ENCODE measurements at places on chromosomes 1 and 21.

DNA sequence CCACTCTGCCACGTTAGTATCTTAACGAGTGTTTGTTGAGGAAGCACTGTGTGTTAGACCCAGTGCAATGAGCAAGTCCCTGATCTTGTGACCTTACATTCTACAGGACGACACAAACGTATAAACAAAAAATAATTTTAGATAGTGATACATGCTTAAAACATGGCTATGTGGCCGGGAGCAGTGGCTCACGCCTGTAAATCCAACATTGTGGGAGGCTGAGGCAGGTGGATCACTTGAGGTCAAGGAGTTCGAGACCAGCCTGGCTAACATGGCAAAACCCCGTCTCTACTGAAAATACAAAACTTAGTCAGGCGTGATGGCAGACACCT is 19.6 kb downstream of the MTX1 start:
- DNase-seq, result no peak

GRCh38 chr1:55724551-55725325 is 509.6 kb upstream of the USP24 start:
- DNase-seq, result no peak

DNA sequence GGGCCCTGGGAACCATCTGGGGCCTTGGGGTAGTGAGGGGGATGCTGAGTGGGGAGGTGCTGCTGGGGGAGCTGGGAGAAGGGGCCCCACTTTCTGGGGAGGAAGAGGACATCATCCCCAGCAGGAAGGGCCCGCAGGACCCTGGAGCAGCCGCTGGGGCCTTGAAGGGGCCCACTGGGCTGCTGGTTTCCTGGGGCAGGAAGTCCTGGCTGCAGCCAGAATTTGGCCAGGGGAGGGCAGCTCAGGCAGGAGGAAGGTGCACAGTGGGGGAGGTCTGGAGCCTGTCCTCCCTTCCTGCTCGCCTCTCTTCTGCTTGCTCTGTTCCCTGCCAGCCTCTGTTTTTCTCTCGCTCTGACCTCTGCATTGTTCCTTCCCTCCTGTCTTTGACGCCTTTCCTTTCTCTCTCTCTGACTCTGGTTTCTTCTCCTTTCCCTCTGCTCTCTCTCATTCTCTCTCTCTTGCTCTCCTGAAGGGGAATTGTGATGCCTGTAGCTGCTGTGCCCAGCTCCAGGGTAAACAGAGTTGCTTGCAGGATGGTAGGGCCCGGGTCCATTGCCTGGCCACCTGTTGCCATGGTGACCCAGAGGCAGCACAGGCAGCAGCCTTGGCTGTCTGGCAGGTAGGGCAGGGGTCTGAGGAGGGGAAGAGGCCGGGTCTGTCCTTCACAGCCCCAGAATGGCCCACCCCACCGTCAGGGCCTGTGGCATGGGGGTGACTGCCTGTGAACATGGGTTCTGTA is 23.9 kb downstream of the ACOT11 start:
- DNase-seq, result no peak

DNA sequence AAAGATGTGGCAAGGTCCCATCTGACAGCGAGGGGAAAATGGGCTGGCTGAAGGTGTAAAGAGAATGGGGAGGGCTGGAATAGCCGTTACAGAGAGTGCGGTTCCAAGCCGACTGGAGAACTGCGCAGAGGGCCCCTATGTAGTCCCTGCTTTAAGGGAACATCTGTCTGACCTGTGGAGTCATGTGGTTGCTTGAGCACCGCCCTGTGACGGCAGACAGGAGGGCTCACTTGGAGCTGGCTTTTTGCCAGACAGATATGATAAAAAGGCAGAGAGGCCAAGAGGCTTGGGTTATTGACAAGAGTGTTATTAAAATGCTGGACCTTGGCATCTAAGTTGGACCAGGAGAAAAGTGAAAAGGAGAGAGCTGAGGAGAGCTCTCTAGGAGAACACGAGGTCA is 5.9 kb upstream of the PTPRF start:
- DNase-seq, result no peak

- DNase-seq, result no peak
Measured at GRCh38 chr1:200437556-200438203, 27.8 kb upstream of the ZNF281 start.
